HCT116 (cell line): ENCODE measurements at places on chromosomes 11 and 22.

GRCh38 chr11:17209939-17210245, 2.1 kb upstream of the PIK3C2A start:
- no peak for DNase-seq

DNA sequence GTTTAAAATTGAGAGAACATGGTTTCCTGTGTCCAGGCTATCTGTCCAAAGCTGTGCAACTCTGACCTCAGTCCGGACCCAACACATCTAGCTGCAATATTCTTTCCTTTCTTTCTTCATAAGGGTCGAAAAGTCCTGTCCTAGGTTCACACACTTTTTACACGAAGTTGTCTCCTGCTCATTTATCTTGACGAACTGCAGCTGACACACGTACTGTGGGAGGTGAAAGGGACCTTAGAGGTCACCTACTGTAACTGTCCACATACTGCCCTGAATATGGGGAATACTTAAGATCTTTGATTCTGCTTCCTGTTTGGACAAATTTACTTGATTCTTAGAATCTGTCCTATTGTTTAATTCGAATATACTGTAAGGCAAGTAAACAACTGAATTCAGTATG, 105.9 kb downstream of the CCDC83 start:
- DNase-seq: no peak

GRCh38 chr11:117793583-117793982, 3.4 kb downstream of the DSCAML1 start:
- no peak for DNase-seq

- no peak for DNase-seq
These were observed 1.3 kb upstream of the FLRT1 start for GRCh38 chr11:64034411-64034811.
